ENCODE measurements at places on chromosomes 3 and 15. TPM values are rescaled to one million over a fixed set of nuclear protein-coding genes. Genes with fewer than 3 reads are reported as not detected.

The MYO5C gene
- total RNA-seq, result 0.09 TPM

The GLDN gene
- 75.1 TPM for total RNA-seq

The ERICH6 gene
- total RNA-seq, result not detected

The FOXL2 gene
- not detected for total RNA-seq

The FETUB gene
- not detected for total RNA-seq

The CASR gene
- total RNA-seq, result not detected

The FOXB1 gene
- not detected for total RNA-seq

The EIF3J gene
- 30.6 TPM for total RNA-seq

The HRG gene
- total RNA-seq, result under 0.01 TPM

The CFAP100 gene
- total RNA-seq, result not detected

The CHRM5 gene
- total RNA-seq, result under 0.01 TPM

The UBAP1L gene
- 0.71 TPM for total RNA-seq

The KPNA4 gene
- 17.4 TPM for total RNA-seq

The CX3CR1 gene
- total RNA-seq, result not detected

The SLC38A3 gene
- total RNA-seq, result not detected

The RARB gene
- 10.3 TPM for total RNA-seq

The AQP9 gene
- not detected for total RNA-seq

The PPP1R14D gene
- not detected for total RNA-seq

The ZNF502 gene
- 3.4 TPM for total RNA-seq

The CIAO2A gene
- 65.1 TPM for total RNA-seq

The CCDC39 gene
- total RNA-seq, result not detected

The ARL6IP5 gene
- 119 TPM for total RNA-seq

The FSIP1 gene
- total RNA-seq, result 1.7 TPM

The LMAN1L gene
- not detected for total RNA-seq

The GDPGP1 gene
- total RNA-seq, result 7.2 TPM

The TMEM40 gene
- not detected for total RNA-seq

The XRN1 gene
- total RNA-seq, result 47.5 TPM

The GPR149 gene
- not detected for total RNA-seq

The RETNLB gene
- not detected for total RNA-seq

The LRRIQ4 gene
- not detected for total RNA-seq

The PLAAT1 gene
- not detected for total RNA-seq

The DLEC1 gene
- 0.09 TPM for total RNA-seq

The CCDC174 gene
- 8.1 TPM for total RNA-seq

The GOLGA6L4 gene
- 0.37 TPM for total RNA-seq

The SATB1 gene
- total RNA-seq, result 20.5 TPM

The SHF gene
- total RNA-seq, result 2.0 TPM

The MAGI1 gene
- 36.0 TPM for total RNA-seq

The ITIH4 gene
- total RNA-seq, result 1.6 TPM

The GALNT15 gene
- total RNA-seq, result 20.2 TPM

The TF gene
- 0.28 TPM for total RNA-seq

The SEMA3B gene
- 31.8 TPM for total RNA-seq

The TLR9 gene
- total RNA-seq, result under 0.01 TPM

The CPB1 gene
- total RNA-seq, result not detected
